ENCODE measurements at places on chromosomes 11 and 22.
A peak's percentile ranks its signal among the peaks of the same experiment; 100 is the strongest.

GRCh38 chr11:65918211-65919140, at the start of gene C11orf68:
C11orf68 (minus strand) TSS chr11:65919062; CDS start chr11:65919031, 31 bp downstream.
- DNase-seq: no peak

- DNase-seq: no peak
Observed at GRCh38 chr11:115903179-115903578, 399.0 kb upstream of the CADM1 start.

- DNase-seq: no peak
Observed at GRCh38 chr11:4546878-4547277, 1.9 kb downstream of the OR52M1 start.

GRCh38 chr22:19734163-19734562, 10.8 kb downstream of the GP1BB start:
- no peak for DNase-seq

DNA sequence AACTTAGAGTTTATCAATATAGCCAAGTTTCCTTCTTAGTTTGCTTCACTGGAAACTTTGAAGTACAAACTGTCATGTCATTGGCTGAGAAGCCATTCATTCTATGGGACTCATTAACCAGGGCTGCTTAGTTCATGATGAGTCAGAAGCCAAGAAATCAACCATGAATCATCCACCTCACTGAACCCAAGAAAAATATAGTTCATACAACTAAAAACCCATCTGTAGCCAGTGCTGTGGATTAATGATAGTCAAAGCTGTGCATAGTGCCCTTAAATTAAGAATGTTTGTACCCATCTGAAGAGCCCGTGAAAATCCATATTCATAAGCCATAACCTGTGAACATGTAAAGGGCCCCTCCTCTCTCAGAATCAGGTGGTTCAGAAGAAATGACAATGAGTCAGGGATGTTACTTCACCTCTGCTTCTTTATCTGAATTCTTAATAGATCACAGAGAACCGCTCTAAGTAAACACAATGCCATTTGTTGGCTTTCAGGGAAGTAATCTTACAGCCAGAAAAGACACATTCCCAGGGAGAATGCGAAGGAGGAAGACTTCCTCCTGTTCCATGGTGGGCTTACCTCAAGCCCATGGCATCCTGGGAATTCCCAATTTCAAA, 25.4 kb downstream of the MMP20 start:
- DNase-seq: no peak

DNA sequence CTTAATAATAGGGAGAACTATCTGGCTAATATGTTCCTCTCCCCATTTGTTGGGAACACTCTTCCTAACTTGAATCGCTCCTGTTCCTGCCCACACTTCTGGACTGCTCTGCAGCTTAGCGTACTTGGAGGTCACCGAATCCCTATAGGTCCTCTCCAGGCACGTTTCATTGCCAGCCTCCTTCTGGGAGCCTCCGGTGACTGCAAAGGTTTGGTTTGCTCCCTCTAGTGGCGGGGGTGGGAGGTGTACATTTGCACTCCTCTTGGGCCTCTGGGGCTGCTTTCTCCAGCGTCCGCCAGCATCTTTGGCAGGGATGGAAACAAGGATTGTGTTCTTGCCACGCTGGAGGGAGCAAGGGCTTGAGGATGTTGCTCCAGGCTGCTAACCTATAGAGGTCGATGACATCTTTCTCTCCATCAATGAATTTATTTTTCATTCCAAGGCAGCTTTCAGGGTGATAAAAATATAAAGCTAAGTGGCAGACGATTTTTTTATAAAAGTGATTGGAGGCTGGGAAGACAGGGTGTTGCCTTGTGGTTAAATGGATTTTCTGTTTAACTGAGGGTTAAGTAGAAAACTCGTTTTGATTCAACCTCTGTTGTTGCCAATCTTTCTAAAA, 48.7 kb downstream of the TSPAN18 start:
- no peak for DNase-seq

- DNase-seq: no peak
Observed at GRCh38 chr22:31080164-31080847, 812 bp upstream of the SMTN start.

DNA sequence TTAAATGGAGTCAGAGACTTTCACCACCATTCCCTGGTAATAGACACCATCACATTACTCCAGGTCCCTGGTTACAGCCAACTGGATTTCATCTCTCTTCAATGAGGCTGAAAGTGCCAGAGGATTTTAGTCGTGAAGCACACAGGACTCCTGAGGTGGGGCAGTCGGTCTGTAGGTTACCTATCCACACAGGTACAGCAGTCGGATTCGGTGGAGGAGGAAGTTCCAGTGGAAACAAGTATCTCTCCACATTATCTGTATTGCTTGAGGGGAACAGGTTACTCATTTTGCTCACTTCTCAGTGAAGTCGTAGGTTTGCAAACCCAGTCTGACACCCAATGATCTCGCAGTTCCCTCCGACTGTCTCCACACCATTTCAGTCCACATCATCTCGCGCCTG, 82.3 kb upstream of the TMEM45B start:
- DNase-seq: no peak

GRCh38 chr11:77090046-77090372, 12.6 kb upstream of the OMP start:
- DNase-seq: no peak

DNA sequence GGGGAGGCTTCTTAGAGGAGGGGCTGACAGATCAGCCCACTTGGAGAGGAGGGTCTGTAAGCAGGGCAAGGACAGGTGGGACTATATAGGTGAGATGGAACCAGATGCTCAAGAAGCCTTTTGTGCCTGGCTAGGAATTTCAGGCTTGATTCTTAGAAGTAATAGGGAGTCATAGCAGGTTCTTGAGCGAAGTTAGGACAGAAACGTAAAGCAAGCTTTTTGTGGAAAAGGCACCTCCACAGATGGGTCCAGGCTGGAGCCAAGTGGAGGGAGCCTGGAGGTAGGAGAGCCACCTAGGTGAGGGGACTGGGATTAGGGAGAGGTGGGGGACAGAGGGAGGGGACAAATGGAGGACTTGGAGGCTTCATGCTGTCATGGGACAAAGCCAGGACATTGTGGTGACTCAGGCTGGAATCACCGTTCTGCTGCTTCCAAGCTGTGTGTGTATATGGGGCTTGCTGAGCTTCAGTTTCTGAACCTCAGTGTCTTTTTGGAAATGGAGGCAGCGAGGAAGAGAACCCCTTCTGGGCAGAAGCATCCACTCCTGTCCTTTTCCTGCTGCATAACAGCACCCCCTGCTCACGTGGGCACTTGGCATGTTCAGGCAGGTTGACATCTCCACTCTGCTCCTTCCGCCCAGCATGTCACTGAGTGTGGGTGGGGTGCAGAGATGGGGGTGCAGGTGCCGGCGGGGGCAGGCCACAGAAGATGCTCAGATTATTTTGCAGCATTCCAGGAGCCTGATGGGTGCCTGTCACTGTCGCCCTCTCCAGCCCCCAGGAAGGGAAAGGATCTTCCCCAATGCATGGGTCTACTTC, 58.0 kb downstream of the MCM5 start:
- no peak for DNase-seq

GRCh38 chr11:33687733-33688479, 12.7 kb downstream of the C11orf91 start:
- DNase-seq: no peak

GRCh38 chr11:70353900-70354568, 44.3 kb upstream of the CTTN start:
- DNase-seq: no peak

DNA sequence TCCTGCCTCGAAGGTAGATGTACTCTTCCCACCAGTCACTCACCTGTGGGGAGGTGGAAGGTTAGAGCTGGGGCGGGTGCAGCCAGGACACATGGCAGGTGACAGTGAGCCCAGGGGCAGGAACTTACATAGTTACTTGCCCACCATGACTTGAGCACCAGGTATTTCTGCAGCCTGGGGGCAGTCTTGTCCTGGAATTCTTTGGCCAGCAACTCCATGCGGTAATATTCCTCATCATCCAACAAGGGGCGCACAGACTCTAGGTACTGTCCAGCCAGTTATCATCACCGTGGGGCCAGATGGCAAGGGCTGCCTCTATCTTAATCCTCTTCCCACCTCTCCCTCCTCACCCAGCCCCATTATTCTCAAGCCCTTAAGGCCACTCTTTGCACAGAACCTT, 2.2 kb downstream of the CPT1B start:
- peak; percentile 27 for DNase-seq

DNA sequence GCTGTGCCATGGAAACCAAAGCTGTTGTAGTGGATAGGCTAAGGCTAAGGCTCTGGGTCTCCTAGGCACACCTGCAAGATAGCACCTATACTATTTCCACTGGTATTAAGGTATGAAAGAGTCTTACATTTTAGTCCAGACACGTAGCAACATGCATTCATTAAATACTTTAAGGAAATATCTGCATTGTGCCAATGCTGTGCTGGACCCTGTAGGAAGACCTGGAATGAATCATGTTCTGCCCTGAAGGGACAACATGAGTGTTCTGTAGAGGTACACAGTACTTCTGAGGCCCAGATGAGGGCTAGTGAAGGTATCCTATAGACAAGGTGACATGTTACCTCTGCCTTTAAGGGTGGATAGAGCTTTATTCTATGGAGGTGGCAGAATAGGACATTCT, 35.2 kb upstream of the RRM1 start:
- no peak for DNase-seq

GRCh38 chr11:40185793-40186192, 1273.7 kb downstream of the LRRC4C start:
- DNase-seq: no peak

DNA sequence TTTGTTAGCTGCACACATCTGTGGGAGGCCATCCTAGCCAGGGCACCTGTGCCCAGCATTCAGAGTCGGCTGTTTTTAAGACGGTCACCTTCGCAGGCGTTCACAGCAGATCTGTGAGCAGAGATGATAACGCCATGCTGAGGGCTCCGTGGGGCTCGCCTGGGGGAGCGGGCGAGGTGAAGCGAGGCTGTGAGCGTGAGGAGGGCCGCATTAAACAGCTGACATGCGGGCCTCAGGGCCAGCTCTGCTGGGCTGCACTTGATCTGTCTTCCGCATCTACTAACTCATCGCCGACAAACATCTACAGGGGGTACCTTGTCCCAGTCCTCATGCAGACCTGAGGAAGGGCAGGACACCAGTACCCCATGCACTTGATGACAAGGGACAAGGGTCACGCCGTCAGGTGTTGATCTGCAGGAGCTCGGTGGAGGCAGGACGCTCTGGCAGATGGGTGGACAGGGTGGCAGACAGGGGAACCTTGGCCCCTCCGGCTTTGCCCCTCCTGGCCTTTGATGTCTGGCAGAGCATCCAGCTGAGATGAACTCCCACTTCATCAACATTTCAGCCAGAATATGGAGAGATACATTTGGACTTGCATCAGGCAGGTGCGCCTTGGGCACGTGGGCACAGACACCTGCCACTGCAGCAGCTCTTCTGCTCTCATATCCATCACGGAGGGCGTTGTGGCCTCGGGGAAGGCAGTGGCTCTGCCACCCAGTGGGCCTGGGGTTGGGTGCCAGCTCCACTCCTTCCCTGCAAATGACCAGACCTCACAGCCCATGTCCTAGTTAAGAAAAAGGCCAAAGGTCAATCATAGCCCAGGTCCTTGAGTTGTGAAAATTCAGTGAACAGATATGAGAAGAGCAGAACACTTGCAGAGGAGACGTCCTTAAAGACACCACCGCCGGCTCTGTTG, 822.9 kb downstream of the BRD1 start:
- DNase-seq: no peak

DNA sequence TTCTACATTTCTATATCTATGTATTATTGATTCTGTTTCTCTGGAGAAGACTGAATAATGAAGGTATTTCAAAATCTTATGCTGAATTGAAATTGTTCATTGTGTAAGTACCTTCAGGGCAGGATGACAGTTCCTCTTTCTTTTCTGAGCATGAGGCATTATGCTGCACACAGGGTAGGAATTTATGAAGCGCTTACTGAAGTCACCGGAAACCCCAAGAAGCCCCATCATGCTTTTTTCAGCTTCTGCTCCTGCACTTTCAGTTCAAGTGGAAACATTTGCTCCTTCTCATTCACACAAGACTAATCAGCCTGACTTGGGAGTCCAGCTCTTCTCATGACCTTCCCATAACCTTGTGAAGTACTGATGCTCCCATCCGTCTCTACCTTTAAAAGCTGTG, 314.7 kb upstream of the SORL1-AS1 start:
- DNase-seq: no peak

- DNase-seq: no peak
Observed at GRCh38 chr11:31802609-31802989, 8.5 kb downstream of the PAX6 start.

GRCh38 chr11:6297831-6298230, 22.5 kb downstream of the CAVIN3 start:
- DNase-seq: no peak

- no peak for DNase-seq
Observed at GRCh38 chr11:35267504-35267903, 128.5 kb downstream of the CD44 start.

GRCh38 chr22:28366856-28367255, 312.8 kb downstream of the TTC28 start:
- DNase-seq: no peak

DNA sequence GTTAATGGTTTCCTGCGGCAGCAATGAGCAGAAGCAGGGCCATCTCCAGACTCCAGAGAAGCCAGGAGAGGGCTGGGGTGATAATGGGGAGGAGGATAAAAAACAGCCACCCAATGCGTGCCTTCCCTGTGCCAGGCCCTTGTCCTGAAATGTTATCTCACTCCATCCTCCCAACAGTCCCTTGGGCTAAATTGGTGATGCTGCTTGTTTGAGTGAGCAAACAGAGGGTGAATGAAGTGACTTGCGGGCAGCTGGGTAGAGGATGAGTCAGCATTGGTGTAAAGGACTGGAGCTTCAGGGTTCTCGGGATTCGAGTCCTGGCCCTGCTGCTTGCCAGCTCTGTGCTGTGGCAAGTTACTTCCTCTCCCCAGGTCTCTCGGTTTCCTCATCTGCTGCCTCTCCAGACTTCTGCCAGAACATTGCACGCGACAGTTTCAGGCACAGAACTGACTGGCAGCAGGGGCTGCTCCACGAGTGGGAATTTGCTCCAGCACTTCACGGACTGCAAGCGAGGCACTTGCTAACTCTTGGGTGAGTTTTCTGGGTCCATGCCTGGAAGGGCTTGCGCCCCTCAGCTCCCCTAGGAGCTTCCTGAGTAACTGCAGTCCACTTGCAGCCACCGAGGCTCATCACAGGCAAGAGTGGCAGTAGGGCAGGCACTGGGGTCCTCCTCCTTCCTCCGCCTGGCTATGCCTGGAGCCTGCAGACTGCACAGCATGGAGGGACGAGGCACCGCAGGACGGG, at the start of gene P2RY6:
Gene P2RY6 (plus strand): TSS at position 403 of the 744 bp plus-strand sequence. CDS start 24,181 bp downstream, outside the sequence.
- DNase-seq: no peak

- no peak for DNase-seq
Observed at GRCh38 chr11:116932181-116932580, 94.8 kb upstream of the APOA1 start.

- no peak for DNase-seq
Observed at GRCh38 chr11:11567936-11568650, 53.7 kb downstream of the GALNT18 start.

DNA sequence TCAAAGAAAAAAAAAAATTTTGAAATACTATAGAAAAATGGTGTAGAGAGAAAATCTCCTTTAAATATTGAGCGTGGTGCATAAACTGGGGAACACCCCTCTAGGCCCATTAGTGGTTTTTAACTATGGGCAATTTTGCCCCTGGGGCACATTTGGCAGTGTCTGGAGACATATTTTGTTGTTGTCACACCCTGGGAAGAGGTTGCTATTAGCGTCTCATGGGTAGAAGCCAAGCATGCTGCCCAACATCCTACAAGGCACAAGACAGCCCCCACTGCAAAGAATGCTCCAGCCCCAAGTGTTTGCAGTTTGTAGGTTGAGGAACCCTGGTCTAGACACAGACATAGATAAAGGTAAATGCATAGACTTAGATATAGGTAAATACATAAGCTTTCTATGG, 92.6 kb downstream of the KIAA1671 start:
- no peak for DNase-seq

Measured in right renal cortex interstitium (tissue), 3 donors.